Osteocyte (in vitro differentiated cells): ENCODE measurements at places on chromosomes 5 and 9. TPM values are rescaled to one million over a fixed set of nuclear protein-coding genes. Genes with fewer than 3 reads are reported as not detected.

GRCh38 chr5:16980983-16981382, 44.9 kb upstream of the MYO10 start:
- no peak for DNase-seq

GRCh38 chr9:16602494-16602893, 268.0 kb downstream of the BNC2 start:
- DNase-seq, result no peak

GRCh38 chr5:131209506-131210150, 38.9 kb downstream of the LYRM7 start:
- no peak for DNase-seq

- no peak for DNase-seq
These were observed 39.9 kb downstream of the SLIT3 start for GRCh38 chr5:169260896-169261569.

DNA sequence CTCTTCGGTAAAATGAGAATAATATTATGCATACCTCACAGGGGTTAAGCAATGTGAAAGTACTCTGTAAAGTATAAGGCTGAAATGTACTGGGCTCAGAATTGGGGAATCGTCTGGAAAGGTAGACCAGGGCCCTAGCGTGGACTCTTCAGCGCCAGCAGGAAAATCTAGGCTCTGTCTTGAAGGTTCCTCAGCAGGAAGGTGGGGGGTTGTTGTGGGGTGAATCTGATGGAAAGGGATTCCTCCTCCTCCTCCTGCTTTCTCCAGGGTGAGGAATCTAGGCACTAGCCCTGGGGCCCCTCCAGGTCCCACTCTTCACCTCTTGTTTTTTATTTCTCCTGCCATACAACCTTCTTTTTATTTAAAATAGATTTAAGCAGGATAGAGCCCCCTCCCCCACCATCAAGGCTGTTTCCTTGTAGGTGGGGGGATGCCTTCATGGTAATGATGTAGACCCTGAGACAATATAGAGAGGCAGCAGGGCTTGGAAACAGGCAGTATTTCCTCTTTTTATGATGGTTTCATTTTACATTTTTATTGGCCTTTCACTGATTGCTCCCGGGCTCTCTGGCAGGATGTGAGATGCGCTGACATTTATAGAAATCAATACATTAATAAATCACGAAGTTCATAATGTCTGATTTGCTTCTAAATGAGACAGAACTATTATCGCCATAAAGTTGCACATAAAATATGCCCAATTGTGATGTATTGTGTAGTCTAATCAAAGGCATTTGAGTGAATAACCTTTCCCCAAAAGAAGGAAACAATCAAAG, 78.9 kb upstream of the GABRP start:
- DNase-seq, result peak; percentile 27

GRCh38 chr9:113461285-113461684, 2.2 kb upstream of the RGS3 start:
- DNase-seq, result peak; percentile 57

DNA sequence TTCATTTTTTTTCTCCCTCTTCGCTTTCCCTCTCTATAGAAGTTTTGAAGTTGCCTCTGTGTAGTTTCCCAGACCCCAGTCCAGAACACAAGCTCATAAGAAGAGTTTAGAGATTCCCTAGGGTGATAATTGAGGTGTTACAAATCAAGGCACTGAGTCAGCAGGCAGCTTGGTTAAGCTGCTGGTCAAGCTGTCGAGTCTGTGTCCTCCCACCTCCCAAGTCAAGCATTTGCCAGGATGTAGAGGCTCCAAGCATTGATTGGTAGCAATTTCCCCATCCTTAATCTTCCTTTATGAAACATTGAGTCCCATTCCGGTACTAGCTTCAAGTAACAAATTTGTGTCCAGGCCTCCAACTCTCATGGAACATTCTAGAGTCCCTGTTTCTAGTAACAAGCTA, 47.5 kb upstream of the SLC1A1 start:
- no peak for DNase-seq

The SOHLH1 gene
- total RNA-seq, result not detected in 2 replicates

The ADAMTSL1 gene
- total RNA-seq, result 1.2 and 1.5 TPM in 2 replicates

The IL33 gene
- not detected in 2 replicates for total RNA-seq
